ENCODE measurements at places on chromosomes 2 and 18.

- DNase-seq: no peak
Observed at GRCh38 chr18:58135183-58135641, 91.2 kb downstream of the NEDD4L start.

GRCh38 chr2:217741381-217741955 lies 261.3 kb downstream of the TNS1 start:
- DNase-seq: no peak

- no peak for DNase-seq
Observed at GRCh38 chr18:41858761-41859555, 96.1 kb upstream of the PIK3C3 start.

DNA sequence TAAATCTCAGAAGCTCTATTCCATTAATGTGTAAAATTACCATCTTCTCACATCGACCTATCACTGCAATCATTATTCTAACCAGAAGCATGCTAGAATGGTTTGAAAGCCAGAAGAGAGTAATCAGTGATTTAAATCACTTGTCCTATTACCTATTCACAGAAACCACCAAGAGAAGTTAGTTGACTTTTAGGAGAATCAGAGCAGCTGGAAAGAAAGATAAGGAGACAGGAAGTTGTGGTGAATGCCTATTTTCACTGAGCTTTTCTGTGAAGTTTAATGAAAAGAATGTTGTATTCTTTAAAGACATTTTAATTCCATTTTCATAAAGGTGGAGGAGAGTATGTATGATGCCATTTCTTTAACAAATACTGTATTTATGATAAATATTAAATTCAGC lies 352.6 kb upstream of the CRIM1 start:
- DNase-seq: no peak

- no peak for DNase-seq
Observed at GRCh38 chr18:12839526-12840196, 44.4 kb downstream of the PTPN2 start.

DNA sequence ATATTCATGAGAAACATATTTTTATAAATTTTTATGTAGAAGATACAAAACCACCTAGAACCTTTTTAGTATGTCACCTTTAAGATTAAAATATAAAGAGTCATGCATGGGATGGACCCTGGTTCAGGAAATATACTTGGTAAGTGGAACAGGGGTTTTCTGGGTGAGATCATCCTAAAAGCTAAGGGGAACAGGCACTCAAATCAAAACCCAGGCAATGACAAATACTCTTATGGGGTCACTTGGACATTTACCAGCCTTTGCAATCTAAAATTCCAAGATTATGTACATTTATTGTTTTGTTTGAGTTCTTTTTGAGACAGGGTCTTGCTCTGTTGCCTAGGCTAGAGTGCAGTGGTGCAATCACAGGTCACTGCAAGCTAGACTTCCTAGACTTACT lies 65.8 kb downstream of the SGPP2 start:
- no peak for DNase-seq

All from GOT3 (cell line).